ENCODE measurements at places on chromosomes 16 and 17. TPM values are rescaled to one million over a fixed set of nuclear protein-coding genes. Genes with fewer than 3 reads are reported as not detected.

Gene CCDC200
- total RNA-seq = not detected

Gene IL34
- total RNA-seq = 14.2 TPM

Gene BCL6B
- 16.4 TPM for total RNA-seq

Gene GCGR
- 0.63 TPM for total RNA-seq

Gene HOXB6
- 16.8 TPM for total RNA-seq

Gene NUFIP2
- 52.9 TPM for total RNA-seq

DNA sequence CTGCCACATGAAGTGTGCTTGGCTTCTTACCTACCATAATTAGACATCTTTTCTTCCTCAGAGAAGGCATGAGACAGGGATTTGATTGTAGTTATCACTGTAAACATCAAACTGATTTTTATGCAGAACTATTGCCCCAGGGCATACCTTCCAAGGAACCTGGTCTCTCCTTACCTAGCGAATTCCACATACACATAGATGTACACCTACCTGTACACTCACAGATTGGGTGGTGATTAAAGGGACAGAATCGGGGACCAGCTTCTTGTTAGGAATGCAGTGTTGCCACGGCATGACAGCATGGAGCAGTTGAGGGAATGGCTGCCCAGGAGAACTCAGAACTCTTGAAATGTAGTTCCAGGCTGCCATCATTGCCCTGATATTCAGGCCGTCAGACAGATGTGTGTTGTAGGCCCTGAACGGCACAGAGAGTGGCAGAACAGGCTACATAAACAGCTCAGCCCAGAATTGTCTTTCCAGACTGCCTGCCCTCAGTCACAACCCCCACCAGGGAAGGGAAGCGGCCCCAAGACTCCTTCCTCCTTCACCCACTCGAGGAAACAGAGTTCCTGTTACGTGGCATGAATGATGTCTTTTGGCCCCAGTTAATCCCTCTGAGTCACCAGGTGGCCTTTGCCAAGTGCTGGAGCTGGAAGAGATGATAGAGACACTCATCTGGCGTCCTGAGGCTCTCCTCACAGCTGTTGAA, 17.8 kb upstream of the NAGLU start:
- DNase-seq = peak; percentile 91

DNA sequence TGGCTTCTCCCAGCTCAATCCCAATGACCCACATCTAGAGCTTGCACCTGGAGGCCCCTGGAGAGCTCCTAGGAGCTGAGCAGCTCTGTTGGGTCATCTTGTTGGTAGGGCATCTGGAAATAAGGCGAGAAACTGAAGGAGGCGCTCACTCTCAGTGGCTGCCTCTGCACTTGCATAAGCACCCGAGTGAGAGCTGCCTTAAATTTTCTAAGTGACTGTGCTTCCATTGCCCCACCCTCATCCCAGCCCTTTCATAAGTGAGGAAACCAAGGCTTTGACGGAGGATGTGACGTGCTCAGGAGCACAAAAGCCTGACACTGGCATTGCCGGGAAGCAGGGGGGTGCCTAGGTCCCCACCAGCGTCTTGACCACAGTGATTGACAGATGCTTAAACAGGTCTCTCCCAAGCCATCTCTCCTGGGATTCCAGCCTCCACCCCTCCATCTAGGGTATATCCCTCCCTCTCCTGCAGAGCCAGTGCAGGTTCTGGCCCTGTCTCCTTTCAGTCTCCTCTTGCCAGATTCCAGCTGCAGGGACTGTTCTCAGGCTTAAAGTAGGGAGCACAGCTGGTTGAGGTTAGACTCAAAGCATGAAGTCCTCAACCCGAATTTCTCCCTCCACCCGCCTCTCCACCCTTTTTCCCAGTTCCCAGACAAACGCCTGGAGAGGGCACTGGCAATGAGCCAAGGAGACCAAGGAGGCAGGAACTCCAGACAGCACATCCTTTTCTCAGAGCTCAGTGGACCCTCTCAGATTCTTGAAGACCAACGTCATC, 113.7 kb downstream of the IRX5 start:
- no peak for DNase-seq

- no peak for DNase-seq
Observed at GRCh38 chr17:60534613-60535157, 8.6 kb upstream of the APPBP2 start.

- no peak for DNase-seq
Observed at GRCh38 chr17:62739645-62740388, 68.3 kb downstream of the MARCHF10 start.

GRCh38 chr17:54348234-54348633, 525.5 kb downstream of the KIF2B start:
- no peak for DNase-seq

DNA sequence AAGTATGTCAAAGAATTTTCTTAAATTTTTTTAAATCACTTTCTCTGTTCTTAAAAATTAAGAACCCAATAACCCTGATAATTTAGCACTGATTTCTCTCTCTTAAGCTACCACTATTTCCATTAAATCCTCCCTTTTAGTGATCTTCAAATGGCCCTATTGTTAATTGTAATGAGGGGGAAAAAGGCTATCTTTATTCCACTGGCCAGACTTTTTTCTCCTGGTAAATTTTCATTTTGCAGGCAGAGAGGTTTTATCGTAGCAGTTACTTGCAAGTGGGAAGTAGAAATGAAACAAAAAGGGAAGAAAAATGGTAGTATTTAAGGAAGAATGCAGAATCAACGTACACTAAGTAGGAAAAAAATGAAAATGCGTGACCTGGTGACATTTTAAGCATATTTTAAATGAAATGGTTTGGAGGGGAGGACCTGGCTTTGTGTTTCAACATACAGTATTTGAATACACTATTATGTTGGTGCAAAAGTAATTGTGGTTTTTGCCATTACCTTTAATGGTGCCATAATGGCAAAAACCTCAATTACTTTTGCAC, 224.9 kb downstream of the TANC2 start:
- DNase-seq = no peak

DNA sequence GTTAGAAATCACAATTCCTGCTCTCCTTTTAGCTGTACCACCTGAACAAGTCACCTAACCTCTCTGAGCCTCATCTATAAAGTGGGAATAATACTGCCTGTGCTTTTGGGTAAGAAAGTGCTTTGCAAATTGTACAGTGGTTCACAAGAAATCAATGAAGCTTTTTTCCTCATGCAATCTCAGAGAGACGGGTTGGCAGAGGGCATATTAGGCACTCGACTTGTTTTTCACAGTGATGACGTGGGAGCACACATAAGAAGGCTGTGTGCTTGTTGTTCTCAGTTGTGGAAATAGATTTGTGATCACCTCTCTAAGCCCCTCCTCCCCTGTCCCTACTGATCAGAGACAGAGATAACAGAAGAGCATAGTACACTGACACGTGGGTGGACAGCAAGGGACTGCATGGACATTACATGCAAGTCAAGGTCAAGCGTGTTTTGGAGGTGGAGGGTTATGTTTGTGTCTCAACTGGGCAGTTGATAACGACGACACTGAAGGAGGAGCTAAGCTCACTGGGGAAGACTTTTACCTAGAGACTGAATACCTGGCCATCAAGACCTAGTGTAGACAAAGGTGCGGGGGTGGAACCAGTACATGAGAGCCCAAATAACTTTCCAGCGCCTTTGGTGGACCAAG, 1.7 kb upstream of the GPT2 start:
- DNase-seq = no peak

- no peak for DNase-seq
Observed at GRCh38 chr16:70481929-70482536, 27.6 kb downstream of the FCSK start.

DNA sequence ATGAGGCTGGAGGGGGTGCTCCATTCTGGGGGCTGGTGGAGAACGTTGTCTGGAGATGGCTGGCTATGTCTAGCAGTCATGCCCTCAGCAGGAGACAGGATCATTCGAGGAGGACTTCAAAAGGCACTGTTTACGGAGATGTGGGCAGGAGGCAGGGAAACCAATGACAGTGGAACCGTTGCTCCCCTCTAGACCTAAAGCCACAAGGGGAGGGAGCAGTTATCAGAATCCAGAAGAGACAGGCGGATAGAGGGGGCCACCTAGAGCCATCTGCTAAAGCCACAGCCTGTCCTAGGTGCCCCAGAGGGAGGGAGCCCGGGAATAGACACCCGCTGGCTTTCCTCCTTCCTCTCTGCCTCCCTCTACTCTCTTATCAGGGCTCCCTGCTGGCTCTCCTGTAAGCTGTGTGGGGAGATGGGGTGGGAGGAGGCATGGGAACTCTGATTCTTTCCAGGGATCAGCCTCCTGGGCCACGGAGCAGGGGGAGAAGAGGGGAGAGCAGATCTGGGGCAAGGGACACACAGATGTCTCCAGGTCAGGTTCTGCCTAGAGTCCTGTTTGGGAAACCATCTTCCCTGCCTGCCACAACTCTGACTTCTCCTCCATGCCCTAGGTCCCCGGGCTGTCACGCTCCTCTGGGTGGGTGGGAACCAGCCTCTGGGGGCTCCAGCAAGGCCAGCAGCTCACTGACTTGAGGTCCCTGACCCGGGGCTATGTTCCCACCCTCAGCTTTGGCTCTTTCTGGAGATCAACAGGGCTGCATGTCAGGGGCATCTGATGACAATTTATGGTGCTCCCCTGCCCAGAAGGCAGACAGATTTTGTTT, 42.3 kb downstream of the IRX3 start:
- no peak for DNase-seq

- no peak for DNase-seq
Observed at GRCh38 chr16:20791923-20792612, 14.2 kb downstream of the ERI2 start.

DNA sequence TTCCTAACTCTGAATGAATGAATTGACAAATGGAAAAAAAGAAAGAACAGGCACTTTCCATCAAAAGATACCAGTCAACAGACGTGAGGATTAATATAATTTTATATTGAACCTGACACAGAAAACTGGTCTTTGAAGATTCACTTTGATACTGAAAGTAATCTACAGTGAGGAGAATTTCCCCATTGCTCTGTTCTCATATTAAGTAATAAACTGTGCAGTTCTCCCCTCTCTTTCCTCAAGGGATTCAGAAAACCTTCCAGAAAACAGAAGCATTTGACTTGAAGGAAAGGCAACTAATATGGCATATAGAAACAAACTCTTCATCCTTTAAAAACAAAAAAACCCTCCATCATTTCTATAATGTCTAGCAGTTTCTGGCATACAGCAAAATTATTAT, 2.2 kb downstream of the TEX2 start:
- no peak for DNase-seq

Data from aorta (tissue), 5 donors.